ENCODE measurements at places on chromosomes 7 and 10.
A peak's percentile ranks its signal among the peaks of the same experiment; 100 is the strongest.

- DNase-seq = no peak
Measured at GRCh38 chr10:3476186-3476585, 303.6 kb upstream of the PITRM1 start.

GRCh38 chr10:45640941-45641340 lies 31.6 kb downstream of the ZFAND4 start:
- DNase-seq = no peak

DNA sequence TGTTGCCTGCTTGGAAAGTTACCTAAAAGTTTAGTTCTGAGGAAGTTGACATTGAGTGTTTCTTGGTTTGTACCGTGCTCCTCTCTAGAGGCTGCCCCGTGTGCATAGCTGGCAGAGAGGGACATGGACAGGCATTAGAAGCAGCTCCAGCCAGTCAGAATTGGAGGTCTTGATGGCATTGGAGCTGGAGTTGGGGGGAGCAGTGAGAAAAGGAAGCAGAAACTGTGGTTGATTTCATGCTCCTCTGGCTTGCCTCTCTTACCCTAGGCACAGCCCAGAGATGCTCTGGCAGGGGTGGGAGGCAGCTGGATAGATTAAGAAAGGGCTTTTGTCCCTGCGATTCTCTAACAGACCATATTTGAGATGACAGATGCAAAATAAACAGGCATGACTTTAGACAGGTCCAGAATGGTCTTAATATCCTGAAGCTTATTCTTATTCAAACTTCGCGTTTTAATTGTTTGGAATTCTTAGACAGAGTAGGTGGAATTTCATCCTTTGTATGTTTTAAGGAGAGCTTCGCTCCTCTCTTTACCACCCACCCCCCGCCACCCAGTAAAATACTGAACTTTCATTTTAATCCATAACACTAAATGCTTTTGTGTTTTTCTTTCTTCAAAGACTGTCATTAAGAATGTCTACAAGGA lies 73.5 kb upstream of the GLCCI1 start:
- DNase-seq = no peak

DNA sequence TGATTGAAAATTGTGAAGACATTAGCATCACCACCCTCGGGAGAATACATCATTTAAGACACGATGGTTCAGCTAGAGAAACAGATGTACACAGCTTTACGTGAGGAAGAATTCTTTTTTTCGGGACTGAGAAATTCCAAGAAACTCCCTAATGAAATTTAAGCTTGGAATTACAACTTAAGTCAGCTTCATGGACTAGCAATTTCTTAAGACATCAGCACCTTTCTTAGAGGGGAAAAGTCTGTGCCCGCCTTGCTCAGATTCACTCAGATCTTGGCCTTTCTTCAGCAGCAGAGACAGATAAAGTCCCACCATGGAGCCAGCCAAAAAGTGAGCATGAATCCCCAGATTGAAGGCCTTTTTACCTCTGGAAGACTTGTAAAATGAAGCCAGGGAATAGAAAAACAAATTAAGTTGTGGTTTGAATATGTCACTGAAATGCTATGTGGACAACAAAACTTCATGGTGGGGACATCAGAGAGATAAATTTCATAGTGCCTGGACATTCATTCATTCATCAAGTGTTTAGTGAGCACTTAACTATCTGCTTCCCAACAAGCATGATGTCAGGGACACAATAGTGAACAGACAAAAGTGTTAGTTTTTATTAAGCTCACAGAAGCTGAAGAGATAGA lies 32.1 kb downstream of the PRKG1 start:
- DNase-seq = no peak

GRCh38 chr7:151821226-151821625 lies 55.7 kb downstream of the PRKAG2 start:
- no peak for DNase-seq

DNA sequence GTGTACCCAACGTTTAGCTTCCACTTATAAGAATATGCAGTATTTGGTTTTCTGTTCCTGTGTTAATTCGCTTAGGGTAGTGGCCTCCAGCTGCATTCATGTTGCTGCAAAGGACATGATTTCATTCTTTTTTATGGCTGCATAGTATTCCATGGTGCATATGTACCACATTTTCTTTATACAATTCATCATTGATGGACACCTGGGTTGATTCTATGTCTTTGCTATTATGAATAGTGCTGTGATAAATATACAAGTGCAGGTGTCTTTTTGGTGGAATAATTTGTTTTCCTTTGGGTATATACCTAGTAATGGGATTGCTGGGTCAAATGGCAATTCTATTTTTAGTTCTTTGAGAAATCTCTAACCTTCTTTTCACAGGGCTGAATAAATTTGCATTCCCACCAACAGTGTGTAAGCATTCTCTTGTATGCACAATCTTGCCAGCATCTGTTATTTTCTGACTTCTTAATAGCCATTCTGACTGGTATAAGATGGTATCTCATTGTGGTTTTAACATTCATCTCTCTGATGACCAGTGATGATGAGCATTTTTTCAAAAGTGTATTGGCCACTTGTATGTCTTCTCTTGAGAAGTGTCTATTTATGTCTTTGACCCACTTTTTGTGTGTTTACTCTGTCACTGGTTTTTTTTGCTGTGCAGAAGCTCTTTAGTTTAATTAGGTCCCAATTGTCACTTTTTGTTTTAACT lies 72.5 kb upstream of the CC2D2B start:
- DNase-seq = no peak

DNA sequence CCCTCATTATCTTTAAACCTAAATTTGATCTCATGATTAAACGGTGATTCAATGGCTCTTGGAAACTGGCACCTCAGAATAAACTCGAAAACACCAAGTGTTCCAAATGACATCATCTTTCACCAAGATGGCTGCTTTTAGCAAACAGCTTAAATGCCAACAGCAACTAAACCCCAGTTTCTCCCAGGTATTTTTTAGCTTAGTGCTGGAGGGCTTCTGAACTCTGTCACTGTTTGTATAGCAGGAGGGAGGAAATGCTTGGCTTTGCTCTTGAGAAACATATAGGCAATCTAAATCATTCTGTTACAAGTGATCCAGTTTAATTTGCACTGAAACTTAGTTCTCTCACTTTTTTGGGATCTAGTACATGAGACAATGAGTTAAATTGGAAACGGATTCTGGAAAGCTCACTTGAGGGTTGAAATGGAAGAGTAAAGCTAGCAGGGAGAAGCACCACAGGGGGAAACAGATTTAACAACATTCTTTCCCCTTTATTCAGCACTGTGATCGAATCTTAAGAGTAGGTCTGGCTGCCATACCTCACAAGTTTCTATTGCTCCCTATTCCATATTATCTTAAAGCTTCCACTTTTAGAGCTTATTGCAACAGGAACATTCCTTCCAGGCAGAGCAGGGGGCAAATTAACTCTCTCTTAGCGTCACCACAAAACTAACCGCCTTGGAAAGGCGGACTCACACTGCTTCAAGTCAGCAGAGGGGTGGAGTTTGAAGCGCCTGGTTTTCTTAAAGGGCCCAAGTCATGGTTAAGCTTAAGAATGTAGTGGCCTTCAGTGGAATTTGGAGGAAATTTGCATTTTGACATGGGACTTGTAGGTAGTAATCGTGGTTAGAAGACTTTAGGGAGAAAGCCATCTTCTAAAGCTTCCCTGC lies 1.8 kb upstream of the CCDC6 start:
- DNase-seq = peak; percentile 18

DNA sequence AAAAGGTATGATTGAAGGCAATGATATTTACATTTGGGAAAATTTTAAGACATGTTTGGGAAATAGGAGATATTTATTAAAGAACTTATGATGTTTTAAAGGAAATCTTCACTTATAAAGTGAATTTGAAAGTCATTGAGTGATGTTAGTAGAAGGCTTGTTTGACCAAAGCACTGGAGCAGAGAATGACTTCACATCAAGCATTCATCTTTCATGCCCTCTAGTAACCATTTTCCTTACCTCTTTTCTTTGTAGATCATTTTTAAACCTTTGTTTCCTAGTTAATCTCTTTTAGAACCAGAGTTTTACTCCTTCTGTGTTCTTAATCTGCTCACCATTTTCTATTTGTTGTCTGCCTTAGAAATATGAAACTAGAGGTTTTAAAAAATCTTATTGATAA lies 111.3 kb upstream of the FOXP2 start:
- DNase-seq = no peak

Measured in stimulated activated CD4-positive, alpha-beta T cell treated with anti-CD3 and anti-CD28 coated beads, Interleukin-4, amount 100 ng/mL, for 48 hours (primary cell).